Right atrium auricular region (tissue), 2 donors: ENCODE measurements at places on chromosomes 6 and 20. TPM values are rescaled to one million over a fixed set of nuclear protein-coding genes. Genes with fewer than 3 reads are reported as not detected.

The FNDC11 gene
- not detected for total RNA-seq

DNA sequence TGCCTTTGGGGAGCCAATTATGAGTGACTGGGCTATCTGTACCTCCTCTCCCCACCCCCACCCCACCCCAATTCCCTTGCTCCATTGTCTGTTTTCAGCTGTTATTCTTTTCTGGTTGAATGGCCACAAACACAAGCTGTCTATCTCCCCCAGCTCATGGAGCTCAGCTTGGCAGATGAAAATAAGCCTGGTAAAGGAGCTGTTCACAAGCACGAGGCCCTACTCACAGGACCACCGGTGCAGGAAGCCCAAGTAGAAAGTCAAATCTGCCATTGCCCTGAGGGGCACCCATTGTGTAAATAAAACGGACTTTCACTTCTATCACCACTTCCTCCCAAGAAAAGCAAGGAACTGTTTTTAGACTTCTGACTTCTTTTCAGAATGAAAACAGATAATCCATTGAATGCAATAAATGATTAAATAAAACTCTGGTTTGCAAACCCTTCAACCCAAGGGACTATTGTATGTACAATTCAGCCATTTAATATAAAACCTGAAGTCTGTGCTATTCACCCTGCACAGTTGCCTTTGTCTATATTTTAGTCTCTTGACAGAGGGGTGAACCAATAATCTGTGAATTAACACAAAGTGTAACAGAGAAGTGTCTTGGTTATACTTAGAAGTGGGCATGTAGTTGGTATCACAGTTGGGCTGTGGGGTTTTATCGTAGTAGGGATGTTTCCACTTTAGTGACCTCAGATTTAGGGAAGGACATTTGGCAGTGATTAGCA, 27.7 kb downstream of the RIPOR2 start:
- DNase-seq = no peak
- no peaks in the 10 kb centered on the region for H3K27me3 ChIP-seq
- H3K36me3 ChIP-seq = no peaks in the 10 kb centered on the region
- peaks cover 27% of the 10 kb centered on the region for H3K4me1 ChIP-seq

DNA sequence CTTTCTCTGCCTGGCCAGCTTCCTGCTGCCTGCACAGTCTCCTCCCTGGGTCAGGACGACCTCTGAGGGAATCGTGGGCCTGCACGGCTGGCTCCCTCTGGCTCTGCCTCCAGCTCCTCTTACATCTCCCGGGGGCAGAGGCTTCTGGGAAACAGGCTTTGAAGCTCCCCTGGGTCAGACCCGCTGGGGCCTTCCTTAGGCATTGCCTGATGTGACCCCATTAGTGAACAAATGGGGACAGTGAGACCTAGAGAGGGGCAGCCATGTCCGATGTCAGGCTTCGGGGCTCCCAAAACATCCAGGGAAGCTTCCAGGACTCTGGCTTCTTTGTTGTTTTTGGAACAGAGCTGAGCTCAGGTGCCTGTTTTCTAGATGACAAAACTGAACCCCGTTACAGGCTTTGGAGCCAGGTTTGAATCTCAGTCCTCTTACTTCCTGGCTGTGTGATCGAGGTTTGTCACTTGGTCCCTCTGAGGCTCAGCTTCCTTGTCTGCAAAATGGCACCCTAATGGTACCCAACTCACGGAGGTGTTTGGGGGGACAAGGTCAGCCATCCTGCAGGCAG, 94.3 kb downstream of the CEBPB start:
- no peak for DNase-seq
- H3K27ac ChIP-seq = peak overlapping the region; percentile 84
- H3K4me1 ChIP-seq = peaks cover 48% of the 10 kb centered on the region
- H3K36me3 ChIP-seq = no peaks in the 10 kb centered on the region
- no peak overlapping the region for H3K4me3 ChIP-seq

DNA sequence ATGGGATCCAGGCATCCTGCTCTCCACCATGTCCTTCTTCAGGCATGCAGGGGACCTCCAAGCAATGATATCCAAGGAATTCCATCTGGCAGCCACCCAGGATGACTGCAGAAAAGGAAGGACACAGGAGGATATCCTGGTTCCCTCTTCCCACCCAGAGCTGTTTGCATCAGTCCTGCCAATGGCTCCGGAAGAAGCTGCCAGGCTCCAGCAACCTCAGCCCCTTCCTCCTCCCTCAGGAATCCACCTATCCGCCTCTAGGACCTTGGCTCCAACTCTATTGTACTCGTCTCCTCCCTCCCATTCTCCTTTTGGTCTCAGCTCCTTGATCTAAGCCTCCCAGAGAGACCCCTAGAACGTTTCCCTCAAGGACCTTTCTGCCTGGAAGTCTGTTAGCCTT, 733 bp upstream of the PSORS1C2 start:
- peaks cover 27% of the 10 kb centered on the region for H3K4me1 ChIP-seq
- H3K27ac ChIP-seq = no peak overlapping the region
- H3K36me3 ChIP-seq = peaks cover 3% of the 10 kb centered on the region
- H3K27me3 ChIP-seq = no peaks in the 10 kb centered on the region
- no peak for DNase-seq
- no peak overlapping the region for H3K4me3 ChIP-seq

DNA sequence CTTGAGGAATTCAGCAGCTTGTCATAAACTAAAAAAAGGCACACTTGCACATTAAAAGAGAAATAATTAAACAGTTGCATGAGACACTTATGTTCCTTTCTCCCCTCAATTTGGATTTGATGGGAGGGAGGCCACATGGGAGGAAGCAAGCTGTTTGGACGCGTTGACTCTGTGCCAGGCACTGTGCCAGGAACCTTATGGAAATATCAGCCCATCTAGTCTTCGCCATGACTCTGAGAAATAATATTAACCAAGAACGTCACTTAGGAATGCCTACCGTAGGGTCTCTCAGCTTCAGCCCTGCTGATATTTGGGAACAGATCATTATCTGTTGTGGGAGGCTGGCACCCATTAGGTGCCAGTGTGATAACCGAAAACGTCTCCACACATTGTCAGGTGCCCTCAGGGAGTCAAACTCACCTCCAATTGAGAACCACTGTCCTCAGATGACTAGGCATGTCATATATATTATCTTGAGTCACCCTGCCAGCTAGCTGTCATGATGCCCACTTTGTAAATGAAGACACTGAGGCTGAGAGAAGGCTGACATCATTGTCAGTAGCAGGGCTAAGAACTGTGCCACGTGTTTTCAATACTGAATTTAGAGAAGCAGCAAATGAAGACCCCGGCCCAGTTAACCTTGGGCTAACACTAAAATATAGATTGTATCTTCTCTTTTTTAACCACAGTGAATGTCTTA, 36.1 kb downstream of the EYA2 start:
- no peaks in the 10 kb centered on the region for H3K27me3 ChIP-seq
- H3K36me3 ChIP-seq = no peaks in the 10 kb centered on the region
- peaks cover 24% of the 10 kb centered on the region for H3K4me1 ChIP-seq
- DNase-seq = no peak

DNA sequence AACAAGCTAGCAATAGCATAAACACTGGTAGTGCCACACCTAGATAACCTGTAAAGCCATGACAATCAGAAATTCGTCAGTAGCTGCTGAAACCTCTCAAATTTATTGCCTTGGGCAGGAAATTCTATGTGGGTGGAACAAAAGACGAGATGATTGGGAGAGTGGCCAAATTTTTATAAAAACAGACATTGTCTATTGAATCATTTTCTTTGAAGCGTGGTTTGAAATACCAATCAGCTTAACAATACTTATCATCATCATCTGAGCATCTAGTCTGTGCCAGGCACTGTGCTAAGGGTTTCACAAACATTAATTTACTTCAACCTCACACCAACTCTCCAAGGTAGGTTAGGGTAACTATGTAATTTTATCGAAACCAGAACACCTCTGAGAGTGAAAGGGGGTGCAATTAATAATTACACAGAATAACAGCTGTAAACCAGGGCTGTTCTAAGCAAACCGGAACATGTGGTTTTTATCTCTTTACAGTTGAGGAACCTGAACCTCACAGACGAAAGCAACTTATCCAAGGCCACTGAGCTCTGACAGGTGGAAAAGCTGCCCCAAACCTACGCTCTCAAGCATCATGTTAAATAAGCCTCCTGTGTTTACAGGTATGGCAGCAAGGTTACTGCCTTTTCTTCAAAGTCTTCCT, 43.4 kb downstream of the NHSL1 start:
- no peaks in the 10 kb centered on the region for H3K36me3 ChIP-seq
- H3K4me1 ChIP-seq = no peaks in the 10 kb centered on the region
- no peak overlapping the region for H3K27ac ChIP-seq
- no peaks in the 10 kb centered on the region for H3K27me3 ChIP-seq
- DNase-seq = no peak

The FAM209B gene
- not detected for total RNA-seq

The IMPG1 gene
- total RNA-seq = not detected

- no peaks in the 10 kb centered on the region for H3K27me3 ChIP-seq
- no peak overlapping the region for H3K4me3 ChIP-seq
- no peak for DNase-seq
- no peaks in the 10 kb centered on the region for H3K4me1 ChIP-seq
Observed at GRCh38 chr20:62190639-62191411, 8.0 kb downstream of the MTG2 start.

DNA sequence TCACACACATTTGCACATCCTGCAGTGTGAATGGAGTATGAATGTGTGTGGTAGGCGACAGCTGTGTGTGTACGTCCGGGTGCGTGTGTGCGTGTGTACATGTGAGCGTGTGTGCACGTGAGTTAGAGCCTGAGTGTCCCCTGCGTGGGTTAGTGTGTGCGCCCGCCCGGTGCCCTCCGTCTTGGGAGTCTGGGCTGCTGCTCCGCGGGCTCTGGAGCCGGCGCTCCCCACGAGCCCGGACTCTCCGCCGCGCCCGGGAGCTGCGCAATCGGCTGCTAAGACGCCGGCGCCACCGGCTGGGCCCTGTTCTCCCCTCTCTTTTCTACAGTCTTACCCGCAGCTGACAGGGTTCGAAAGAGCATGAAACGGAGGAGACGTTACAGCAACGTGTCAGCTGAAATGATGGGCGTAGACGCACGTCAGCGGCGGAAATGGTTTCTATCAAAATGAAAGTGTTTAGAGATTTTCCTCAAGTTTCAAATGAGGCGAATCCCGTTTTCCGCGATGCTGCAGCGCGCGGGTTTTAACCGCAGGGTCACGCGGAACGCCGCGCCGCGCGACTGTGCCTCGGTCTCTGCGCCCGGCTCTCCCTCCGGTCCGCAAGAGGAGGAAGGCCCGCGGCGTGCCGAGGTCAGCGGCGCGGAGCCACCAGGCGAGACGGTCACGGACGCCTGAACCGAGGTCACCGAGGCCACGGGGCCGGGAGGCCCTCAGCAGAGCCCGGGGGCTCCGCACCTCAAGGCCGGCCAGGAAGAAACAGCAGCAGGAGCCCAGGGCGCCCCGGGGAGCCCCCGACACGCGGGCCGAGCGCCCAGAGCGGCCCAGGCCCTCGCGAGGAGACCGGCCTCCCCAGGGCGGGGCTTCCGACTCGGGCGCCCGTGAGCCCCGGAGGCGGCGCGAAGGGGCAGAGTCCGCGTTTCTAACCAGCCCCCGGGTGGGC, 95.3 kb upstream of the BHLHE23 start:
- peak overlapping the region; percentile 64 for H3K27ac ChIP-seq
- no peaks in the 10 kb centered on the region for H3K36me3 ChIP-seq
- DNase-seq = no peak
- no peaks in the 10 kb centered on the region for H3K4me1 ChIP-seq
- peak overlapping the region; percentile 62 for H3K4me3 ChIP-seq

DNA sequence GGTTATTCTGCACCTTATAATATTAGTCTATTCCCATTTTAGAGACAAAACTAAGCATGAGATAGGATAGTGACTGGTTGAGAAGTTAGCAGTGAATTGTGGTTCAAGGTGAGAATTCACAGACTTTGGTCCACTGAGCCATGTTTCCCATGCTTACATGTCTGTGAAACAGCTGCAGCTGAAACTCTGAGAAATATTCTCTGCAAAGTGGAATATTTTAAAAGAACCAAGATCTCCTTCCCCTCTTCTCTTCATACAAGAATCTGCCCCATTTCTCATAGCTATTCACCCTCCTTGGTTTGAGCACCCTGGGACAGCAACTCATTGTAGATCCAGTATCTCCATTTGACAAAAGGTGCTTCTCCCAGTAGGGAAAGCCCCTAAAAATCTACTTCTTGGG, 70.2 kb upstream of the TMEM170B start:
- no peaks in the 10 kb centered on the region for H3K4me1 ChIP-seq
- H3K4me3 ChIP-seq = no peak overlapping the region
- H3K36me3 ChIP-seq = no peaks in the 10 kb centered on the region
- H3K27ac ChIP-seq = no peak overlapping the region

The SYNDIG1 gene
- 38.1 TPM for total RNA-seq

GRCh38 chr20:57434390-57434700, 43.1 kb downstream of the RBM38 start:
- H3K36me3 ChIP-seq = no peaks in the 10 kb centered on the region
- peaks cover 63% of the 10 kb centered on the region for H3K4me1 ChIP-seq
- no peak for DNase-seq
- H3K27me3 ChIP-seq = no peaks in the 10 kb centered on the region
- H3K27ac ChIP-seq = peak overlapping the region; percentile 75
- H3K4me3 ChIP-seq = no peak overlapping the region
